ENCODE measurements at places on chromosomes 5 and 9. TPM values are rescaled to one million over a fixed set of nuclear protein-coding genes. Genes with fewer than 3 reads are reported as not detected.

GRCh38 chr9:79577969-79578723 is 6.4 kb downstream of the TLE4 start:
- H3K36me3 ChIP-seq = peaks cover 44% of the 10 kb centered on the region
- DNase-seq = no peak
- peaks cover 3% of the 10 kb centered on the region for H3K27me3 ChIP-seq
- peaks cover 54% of the 10 kb centered on the region for H3K4me1 ChIP-seq
- H3K4me3 ChIP-seq = peak overlapping the region; percentile 60

- peaks cover 5% of the 10 kb centered on the region for H3K36me3 ChIP-seq
- H3K4me3 ChIP-seq = no peak overlapping the region
- DNase-seq = no peak
- H3K27me3 ChIP-seq = no peaks in the 10 kb centered on the region
- H3K27ac ChIP-seq = no peak overlapping the region
Measured at GRCh38 chr5:104178829-104179456, 616.4 kb upstream of the NUDT12 start.

- H3K4me1 ChIP-seq = no peaks in the 10 kb centered on the region
- H3K4me3 ChIP-seq = no peak overlapping the region
- H3K27ac ChIP-seq = no peak overlapping the region
- no peaks in the 10 kb centered on the region for H3K27me3 ChIP-seq
- peaks cover 3% of the 10 kb centered on the region for H3K36me3 ChIP-seq
Measured at GRCh38 chr5:173108914-173109313, 35.4 kb upstream of the BNIP1 start.

GRCh38 chr9:99051406-99051805 is 53.5 kb upstream of the TGFBR1 start:
- no peaks in the 10 kb centered on the region for H3K36me3 ChIP-seq
- H3K4me1 ChIP-seq = peaks cover 2% of the 10 kb centered on the region
- H3K27ac ChIP-seq = no peak overlapping the region
- no peaks in the 10 kb centered on the region for H3K27me3 ChIP-seq

GRCh38 chr5:109695005-109695926 is 5.5 kb downstream of the MAN2A1 start:
- no peak for DNase-seq
- peaks cover 11% of the 10 kb centered on the region for H3K36me3 ChIP-seq
- peak overlapping the region; percentile 24 for H3K4me3 ChIP-seq
- peaks cover 56% of the 10 kb centered on the region for H3K4me1 ChIP-seq
- H3K27me3 ChIP-seq = no peaks in the 10 kb centered on the region

- no peak for DNase-seq
- H3K4me1 ChIP-seq = no peaks in the 10 kb centered on the region
- H3K36me3 ChIP-seq = no peaks in the 10 kb centered on the region
Measured at GRCh38 chr5:2710910-2711309, 40.6 kb downstream of the IRX2 start.

DNA sequence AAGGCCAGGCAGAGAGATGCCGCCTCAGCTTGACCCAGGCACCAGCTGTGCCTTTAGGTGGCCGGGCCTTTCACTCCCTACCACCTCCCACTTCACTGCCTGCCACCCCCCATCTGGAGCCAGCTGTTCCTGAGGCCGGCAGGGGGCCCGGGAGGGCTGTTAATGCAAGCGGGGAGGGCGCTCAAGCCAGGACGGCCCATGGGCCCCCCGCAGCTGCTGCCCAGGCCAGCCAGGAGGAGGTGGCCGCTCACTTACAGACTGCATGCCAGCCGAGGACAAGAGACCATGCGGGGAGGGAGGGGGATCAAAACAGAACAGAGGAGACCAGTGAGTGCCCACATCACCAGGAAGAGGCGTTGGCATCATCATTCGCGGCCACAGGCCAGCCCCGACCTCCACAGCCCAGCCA is 4.5 kb downstream of the ABCA2 start:
- no peak overlapping the region for H3K4me3 ChIP-seq
- no peaks in the 10 kb centered on the region for H3K4me1 ChIP-seq
- H3K27ac ChIP-seq = no peak overlapping the region
- no peaks in the 10 kb centered on the region for H3K27me3 ChIP-seq
- no peak for DNase-seq
- no peaks in the 10 kb centered on the region for H3K36me3 ChIP-seq

DNA sequence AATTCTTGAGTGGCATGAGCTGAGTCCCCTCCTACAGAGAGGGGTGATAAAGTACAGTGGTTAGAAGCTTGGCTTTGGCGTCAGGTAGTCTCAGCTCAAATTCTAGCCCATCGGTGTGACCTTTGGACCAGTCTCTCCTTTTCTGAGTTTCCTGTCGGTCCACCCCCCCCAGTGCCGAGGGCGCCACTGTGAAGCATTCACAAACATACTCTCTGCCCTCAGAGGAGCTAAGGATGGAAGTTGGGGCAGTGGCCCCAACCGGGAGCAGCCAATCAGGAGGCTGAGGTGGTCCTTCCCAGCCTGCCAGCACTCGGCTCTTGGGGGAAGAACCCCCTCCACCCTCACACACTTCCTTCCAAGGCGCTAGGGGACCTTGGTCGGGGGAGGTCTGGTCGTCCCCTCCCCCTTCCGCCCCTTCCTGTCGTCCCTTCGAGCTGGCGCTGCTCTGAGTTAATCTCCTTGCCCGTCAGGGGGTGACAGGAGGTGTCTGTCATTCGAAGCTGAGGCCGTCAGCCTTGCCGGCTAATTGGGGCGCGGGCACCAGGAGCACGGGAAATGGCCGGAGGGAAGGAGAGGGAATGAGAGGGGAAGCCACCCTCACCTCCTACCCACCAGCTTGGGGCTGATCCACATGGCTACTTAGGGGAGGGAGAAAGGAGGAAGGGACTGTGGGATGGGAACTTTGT is 53.0 kb downstream of the CXXC5 start:
- no peak overlapping the region for H3K27ac ChIP-seq
- peak overlapping the region; percentile 64 for H3K4me3 ChIP-seq
- DNase-seq = no peak
- peaks cover 2% of the 10 kb centered on the region for H3K27me3 ChIP-seq

- H3K27ac ChIP-seq = no peak overlapping the region
- no peak overlapping the region for H3K4me3 ChIP-seq
- peaks cover 17% of the 10 kb centered on the region for H3K4me1 ChIP-seq
- peak; percentile 66 for DNase-seq
Measured at GRCh38 chr9:137278721-137279711, 1.5 kb downstream of the TOR4A start.

DNA sequence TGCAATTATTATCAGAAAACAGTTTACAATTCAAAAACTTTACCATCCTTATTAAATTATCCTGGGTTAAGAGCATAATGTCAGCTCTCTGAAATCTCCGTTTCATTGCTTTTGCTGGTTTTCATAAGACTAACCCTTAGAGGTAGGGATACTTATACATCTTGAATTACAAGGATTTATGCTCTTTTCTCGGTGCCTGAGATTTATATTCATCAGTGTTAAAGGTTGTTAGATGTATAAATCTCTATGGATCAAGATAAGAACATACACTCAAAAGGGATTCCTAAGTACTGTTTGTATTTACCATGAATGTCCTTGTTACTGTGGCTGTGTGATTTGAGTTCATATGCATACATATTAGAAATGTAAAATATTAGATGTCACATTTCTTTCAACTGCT is 684.7 kb downstream of the EFNA5 start:
- no peaks in the 10 kb centered on the region for H3K4me1 ChIP-seq
- no peak overlapping the region for H3K4me3 ChIP-seq
- no peak for DNase-seq
- H3K36me3 ChIP-seq = no peaks in the 10 kb centered on the region

GRCh38 chr5:136766456-136766855 is 401.1 kb upstream of the TRPC7 start:
- no peak overlapping the region for H3K27ac ChIP-seq
- H3K36me3 ChIP-seq = no peaks in the 10 kb centered on the region
- no peak overlapping the region for H3K4me3 ChIP-seq
- peaks cover 7% of the 10 kb centered on the region for H3K27me3 ChIP-seq
- no peak for DNase-seq

DNA sequence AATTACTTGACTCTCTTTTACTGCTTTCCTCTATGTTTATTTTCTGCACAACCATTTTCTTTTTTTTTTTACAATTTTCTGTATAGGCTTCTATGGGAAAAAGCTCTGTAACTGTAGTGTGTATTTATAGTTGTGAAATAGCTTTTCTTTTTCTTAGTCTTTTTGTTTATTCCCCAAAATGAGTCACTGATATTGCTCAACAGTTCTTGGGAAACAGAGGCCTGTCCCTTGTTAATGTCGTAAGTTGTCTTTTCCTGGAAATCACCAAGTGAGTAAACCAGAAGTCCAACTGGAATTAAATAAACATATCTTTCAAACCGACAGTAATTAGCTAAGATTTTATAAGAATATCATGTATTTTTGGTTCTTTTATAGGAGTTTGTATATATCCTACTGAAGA is 325.1 kb upstream of the PRR16 start:
- DNase-seq = no peak
- H3K27me3 ChIP-seq = no peaks in the 10 kb centered on the region
- H3K36me3 ChIP-seq = no peaks in the 10 kb centered on the region
- H3K27ac ChIP-seq = no peak overlapping the region
- H3K4me1 ChIP-seq = no peaks in the 10 kb centered on the region

DNA sequence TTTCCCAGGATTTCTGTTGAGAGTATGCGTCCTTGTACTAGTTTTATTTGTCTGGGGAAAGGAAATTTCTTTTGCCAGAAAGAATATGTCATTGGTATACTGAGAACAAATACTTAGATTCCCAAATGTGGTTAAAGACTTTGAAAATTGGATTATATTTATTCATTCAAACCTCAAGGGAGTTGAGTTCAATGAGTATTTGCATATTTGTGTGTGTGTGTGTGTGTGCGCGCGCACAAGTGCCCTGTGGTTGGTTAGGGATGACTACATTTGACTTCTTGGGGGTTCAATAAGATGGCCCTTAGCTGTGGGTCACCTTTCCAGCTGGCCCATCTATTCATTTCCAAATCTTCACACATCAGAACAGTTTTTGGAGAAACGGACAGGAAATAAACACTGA is 4.9 kb downstream of the RXFP3 start:
- DNase-seq = no peak
- peaks cover 32% of the 10 kb centered on the region for H3K27me3 ChIP-seq
- H3K4me3 ChIP-seq = no peak overlapping the region

- no peaks in the 10 kb centered on the region for H3K36me3 ChIP-seq
- H3K4me1 ChIP-seq = peaks cover 9% of the 10 kb centered on the region
- no peaks in the 10 kb centered on the region for H3K27me3 ChIP-seq
Measured at GRCh38 chr9:16074963-16075362, 522.1 kb downstream of the CCDC171 start.

DNA sequence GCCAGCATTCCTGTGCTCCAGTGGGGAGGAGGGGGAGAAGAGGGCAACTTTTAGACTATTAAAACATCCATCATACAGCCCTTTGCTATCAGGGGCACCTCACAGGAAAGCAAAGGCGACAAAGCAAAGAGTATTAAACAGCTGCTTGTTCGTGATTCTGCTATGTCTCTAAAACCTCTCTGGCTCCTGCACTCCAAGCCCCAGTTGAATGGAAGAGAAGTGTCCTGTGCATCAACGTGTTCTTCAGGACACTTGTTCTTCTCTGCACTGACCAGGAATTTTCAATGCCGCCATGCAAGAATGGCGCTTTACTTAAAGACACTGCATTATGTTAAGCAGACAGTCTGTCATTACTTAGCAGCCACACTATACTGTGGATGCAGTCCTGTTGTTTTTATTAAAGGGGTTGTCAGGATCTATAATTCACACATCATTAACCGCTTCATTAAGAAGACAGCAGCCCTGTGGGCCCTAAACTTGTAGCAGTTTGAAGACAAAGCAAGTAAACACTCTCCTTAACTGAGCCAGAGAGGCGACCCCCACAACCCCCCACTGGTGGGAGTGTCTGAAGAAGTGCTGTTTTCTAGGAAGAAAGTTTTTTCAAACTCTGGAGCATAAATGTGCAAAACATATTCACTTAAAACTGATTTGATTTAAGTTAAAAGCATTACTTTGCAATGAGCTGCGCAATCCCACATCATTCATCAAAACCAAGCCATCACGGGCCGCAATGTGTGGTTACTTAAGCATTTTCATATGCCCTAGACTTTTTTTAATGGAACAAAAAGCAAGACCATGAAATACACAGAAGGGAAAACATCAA is 164.5 kb downstream of the ZNF608 start:
- H3K4me1 ChIP-seq = peaks cover 42% of the 10 kb centered on the region
- H3K36me3 ChIP-seq = no peaks in the 10 kb centered on the region
- peak overlapping the region; percentile 5 for H3K4me3 ChIP-seq
- no peak for DNase-seq

- DNase-seq = no peak
- H3K27ac ChIP-seq = peak overlapping the region; percentile 87
- no peaks in the 10 kb centered on the region for H3K27me3 ChIP-seq
- no peaks in the 10 kb centered on the region for H3K36me3 ChIP-seq
Measured at GRCh38 chr9:134374301-134375010, 48.2 kb downstream of the RXRA start.

DNA sequence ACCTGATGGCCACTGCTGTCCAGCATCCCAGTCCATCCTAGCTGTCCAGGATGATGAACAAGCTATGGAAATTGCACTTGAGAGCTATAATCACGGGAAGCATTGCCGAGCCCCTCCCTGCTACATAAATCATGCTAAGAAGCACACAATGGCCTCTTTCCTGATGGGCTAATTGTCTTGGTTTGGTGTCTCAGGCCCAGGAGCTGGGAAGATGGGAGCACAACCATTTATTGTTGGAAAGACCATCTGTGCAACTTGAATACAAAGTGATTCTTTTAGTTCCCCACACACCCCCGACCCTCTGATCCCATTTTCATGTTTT is 80.4 kb downstream of the RGS3 start:
- H3K27ac ChIP-seq = no peak overlapping the region
- no peaks in the 10 kb centered on the region for H3K36me3 ChIP-seq
- H3K4me3 ChIP-seq = peak overlapping the region; percentile 9
- peaks cover 59% of the 10 kb centered on the region for H3K4me1 ChIP-seq
- DNase-seq = no peak
- peaks cover 4% of the 10 kb centered on the region for H3K27me3 ChIP-seq

Gene PLPPR1
- 3.2 TPM for total RNA-seq

Gene SPATA31C1
- total RNA-seq = 0.07 TPM

Gene ARL14EPL
- not detected for total RNA-seq

Gene EQTN
- not detected for total RNA-seq

Gene CSF1R
- total RNA-seq = 1.6 TPM

Gene ZNF367
- 4.3 TPM for total RNA-seq

Gene PRLR
- total RNA-seq = 6.7 TPM

Gene ABLIM3
- 7.8 TPM for total RNA-seq

Gene SHOC1
- not detected for total RNA-seq

Gene MSMP
- total RNA-seq = not detected

Gene PCDHB14
- 3.7 TPM for total RNA-seq

Gene TYRP1
- 86.2 TPM for total RNA-seq

Data from type B pancreatic cell (in vitro differentiated cells).